ENCODE measurements at places on chromosomes 3 and 15.

DNA sequence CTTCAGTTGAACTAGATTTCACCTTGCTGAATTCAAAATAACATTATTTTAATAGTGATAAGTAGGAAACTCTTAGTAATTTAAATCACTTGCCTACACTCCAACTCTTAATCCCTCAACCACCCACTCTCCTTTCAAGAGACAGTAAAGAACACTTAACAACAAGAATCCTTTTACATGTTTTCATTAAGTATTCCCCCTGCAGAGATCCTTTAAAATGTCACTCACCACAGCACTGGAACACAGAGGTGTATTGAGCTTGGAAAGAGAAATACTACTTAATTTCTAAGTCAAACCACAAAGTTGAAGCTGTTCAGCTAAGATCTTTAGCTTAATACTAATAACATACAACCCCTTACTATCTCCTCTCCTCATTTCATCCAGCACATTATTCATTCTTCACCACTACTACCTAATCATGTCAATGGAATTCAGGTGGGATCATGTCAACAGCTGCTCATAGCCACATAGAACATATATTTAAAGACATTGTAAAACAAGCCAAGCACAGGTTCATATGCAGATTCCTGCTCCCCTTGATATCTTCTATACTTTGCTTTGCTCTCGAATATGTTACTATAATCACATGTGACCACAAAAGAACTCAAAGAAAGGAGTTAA is 40.5 kb downstream of the IMPG2 start:
- no peak for DNase-seq

- no peak for DNase-seq
Observed at GRCh38 chr3:46934498-46935167, 41.9 kb downstream of the CCDC12 start.

GRCh38 chr3:146416366-146416765 is 53.0 kb downstream of the PLSCR2 start:
- no peak for DNase-seq

DNA sequence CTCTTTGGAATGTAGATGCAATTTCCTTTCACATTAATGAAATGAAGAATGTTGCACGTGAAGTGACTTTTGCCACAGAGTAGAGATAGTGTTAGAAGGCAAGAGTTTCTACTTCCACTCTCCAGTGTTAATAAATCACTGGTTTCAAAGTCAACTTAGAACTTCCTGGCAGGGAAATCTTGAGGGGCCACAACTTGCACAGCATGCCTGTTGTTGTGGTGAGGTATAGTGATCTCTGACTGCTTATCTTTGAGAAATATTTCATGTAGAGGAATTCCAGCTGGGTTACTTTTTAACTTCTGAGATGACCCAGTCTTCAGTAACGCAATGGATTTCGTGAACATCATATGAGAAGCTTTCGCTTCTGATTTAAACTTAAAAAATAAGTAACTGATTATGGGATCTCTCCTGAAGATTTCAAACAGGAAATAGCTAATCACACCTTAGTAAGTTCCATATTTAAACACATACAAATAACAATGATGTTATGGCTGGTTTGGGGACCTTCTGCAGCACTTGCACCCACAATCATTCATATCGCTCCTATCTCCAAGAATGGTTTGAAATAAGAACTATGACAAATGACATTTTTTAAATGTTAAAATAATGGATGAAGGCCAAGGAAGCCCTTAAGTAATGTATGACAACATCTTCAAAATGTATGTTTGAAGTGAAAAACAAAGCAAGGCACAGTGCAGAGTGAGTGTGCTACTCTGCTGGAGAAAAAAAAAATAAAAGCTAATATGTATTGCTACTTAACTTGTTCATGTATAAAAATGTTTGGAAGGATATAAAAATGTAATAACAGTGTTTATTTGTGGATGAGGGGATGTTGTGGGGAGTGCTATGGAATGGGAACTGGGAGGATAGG is 726.5 kb upstream of the NECTIN3 start:
- DNase-seq: no peak

- no peak for DNase-seq
Observed at GRCh38 chr3:27945229-27945628, 223.1 kb upstream of the EOMES start.

- no peak for DNase-seq
Observed at GRCh38 chr15:44207643-44208042, 12.6 kb upstream of the FRMD5 start.

DNA sequence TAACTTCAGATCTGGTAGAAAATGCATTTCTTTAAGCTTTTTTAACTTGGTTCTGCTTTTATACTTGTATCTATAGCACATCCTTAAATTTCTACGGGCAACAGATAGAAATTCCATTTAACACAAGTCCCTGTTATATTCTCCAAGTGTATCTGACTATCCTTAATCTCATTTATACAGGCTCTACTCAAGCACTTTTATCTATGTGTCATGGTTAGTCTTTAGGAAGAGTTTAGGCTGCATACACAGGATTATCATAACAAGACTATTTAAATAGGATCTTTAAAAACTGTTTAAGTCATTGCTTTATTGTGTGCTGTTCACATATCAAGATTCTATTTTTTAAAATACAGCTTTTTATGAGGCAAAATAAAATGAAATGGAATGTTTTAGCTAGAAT is 52.7 kb downstream of the SETD5 start:
- no peak for DNase-seq

- no peak for DNase-seq
Observed at GRCh38 chr15:39191871-39192291, 389.0 kb upstream of the THBS1 start.

DNA sequence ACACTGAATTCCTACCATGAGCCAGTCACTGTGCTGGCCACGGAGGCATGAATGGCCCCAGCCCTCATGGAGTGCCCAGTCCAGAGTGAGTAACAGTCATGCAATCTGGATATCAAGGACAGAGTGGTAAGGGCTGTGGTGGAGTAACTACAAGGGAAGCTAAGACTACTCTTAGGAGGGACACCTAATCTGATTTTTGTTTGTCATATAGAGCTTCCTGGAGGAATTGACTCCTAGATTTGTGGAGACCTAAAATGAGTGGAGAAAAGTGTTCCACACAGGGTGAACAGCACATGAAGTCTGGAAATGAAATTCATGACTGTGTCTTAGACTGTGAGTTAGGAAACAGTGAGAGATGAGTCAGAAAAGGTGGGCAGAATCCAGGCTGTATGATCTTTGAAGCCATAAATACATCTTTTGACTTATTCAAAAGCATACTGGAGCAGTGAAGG is 219.9 kb downstream of the NFKBIZ start:
- no peak for DNase-seq
